ENCODE measurements at places on chromosomes 5 and 9. TPM values are rescaled to one million over a fixed set of nuclear protein-coding genes. Genes with fewer than 3 reads are reported as not detected.

DNA sequence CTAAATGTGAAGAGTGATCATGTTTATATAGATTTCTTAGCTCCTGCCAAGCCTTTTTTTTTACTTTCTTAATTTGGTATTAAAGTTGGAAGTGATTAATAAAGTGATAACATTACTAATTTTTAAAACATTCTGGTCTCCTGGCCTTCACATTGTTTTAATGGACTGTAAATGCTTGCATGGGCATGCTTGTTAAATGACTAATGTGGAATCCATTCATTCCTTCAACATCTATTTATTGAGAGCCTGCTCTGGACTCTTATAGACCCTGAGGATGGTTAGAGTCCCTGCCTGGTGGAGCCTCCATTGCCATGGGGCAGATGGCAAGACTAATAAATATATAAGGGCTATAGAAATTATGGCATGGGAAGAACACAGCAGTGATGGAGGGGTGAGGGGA is 103.5 kb downstream of the NTRK2 start:
- DNase-seq, result no peak

GRCh38 chr9:128937310-128938165 is 9.9 kb downstream of the DOLK start:
- no peak for DNase-seq

DNA sequence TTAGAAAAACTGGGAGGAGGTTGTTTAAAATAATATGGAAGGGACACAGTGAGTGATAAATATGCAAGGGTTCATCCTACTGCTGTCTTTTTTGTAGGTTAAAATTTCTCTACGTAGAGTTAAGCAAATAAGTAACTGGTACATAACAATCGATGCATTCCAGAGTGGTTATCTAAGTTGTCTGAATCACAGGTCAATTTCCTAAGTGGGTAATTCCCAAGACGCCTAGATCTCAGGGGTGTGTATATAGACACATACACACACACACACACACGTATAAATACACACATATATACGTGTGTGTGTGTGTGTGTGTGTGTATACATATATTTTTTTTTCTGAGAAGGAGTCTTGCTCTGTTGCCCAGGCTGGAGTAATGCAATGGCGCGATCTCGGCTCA is 22.3 kb downstream of the CAAP1 start:
- no peak for DNase-seq

Gene ARID3C
- 0.77 TPM for total RNA-seq

Gene ITGA2
- 0.20 TPM for total RNA-seq

Gene PRR7
- 21.6 TPM for total RNA-seq
